Epithelial cell of proximal tubule (primary cell): ENCODE measurements at places on chromosomes 3 and 15. TPM values are rescaled to one million over a fixed set of nuclear protein-coding genes. Genes with fewer than 3 reads are reported as not detected.
A peak's percentile ranks its signal among the peaks of the same experiment; 100 is the strongest.

GRCh38 chr3:21839592-21839991 lies 88.6 kb upstream of the ZNF385D start:
- DNase-seq, result peak; percentile 71

WNT5A gene
- 4.4 and 12.5 TPM in 2 replicates for total RNA-seq

AP4E1 gene
- total RNA-seq, result 4.6 and 7.4 TPM in 2 replicates

SLC6A20 gene
- 0.51 and 2.8 TPM in 2 replicates for total RNA-seq

GRCh38 chr15:93196135-93196670 lies 107.2 kb upstream of the RGMA start:
- no peak for DNase-seq

GRCh38 chr3:111472556-111472955 lies 69.4 kb upstream of the CD96 start:
- DNase-seq, result no peak

TMEM108 gene
- 1.4 and 1.7 TPM in 2 replicates for total RNA-seq

NOX5 gene
- under 0.01 and 0.06 TPM in 2 replicates for total RNA-seq

- DNase-seq, result no peak
Observed at GRCh38 chr3:158368271-158368670, 202.7 kb upstream of the MLF1 start.

KBTBD13 gene
- not detected in 2 replicates for total RNA-seq

GRCh38 chr3:5499404-5499803 lies 311.9 kb downstream of the EDEM1 start:
- no peak for DNase-seq

GOLGA8G gene
- total RNA-seq, result not detected in 2 replicates

CX3CR1 gene
- not detected in 2 replicates for total RNA-seq

CMTM8 gene
- 8.8 and 9.2 TPM in 2 replicates for total RNA-seq

DNA sequence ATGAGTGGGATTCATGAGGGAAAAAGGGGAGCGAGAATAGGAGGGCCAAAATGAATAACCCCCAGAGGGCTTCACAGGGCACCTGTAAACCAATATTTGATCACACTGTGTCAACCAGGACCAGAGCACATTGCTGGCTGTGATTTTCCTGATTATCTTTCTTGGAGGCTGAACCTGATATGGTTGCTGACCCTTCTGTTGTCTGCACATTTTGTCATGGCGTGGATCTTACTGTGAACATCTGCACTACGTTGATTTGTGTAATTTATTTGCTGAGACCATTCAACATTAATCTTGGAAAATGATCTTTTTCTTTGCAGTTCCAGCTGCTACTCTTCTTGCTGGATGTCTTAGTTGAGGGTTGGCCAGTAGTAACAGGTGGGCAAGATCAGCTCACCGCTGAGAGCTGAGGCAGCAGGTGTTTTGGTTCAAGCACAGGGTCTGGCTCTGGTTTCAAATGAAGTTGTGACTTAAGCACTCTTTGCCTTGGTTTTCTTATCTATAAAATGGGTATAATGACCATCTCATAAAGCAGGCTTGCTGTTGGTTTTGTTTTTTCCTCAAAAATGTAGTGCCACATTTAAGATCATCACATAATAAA lies 61.2 kb downstream of the ARHGEF26 start:
- no peak for DNase-seq

- DNase-seq, result no peak
Observed at GRCh38 chr3:55446850-55447249, 40.3 kb downstream of the WNT5A start.

TYRO3 gene
- 2.8 and 6.4 TPM in 2 replicates for total RNA-seq

DNA sequence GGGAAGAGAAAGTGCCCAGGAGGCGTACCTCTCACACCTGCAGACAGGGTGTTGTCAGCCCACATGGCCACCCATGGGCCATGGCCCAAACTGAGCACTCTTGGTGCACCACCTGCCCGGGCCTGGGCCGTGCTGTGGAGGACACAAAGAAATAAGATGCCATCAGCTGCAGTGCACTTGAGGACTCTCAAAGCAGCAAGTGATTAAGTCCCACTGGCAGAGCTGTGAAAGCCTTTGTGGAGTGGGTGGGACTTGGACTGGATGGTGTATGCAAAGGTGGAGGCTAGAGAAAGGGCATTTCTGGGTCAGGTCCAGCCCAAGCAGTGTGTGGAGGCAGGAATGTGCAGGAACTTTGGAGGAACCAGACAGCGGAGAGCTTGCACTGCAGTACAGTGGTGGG lies 122.3 kb downstream of the MEGF11 start:
- DNase-seq, result no peak

- peak; percentile 93 for DNase-seq
Observed at GRCh38 chr3:192892981-192893700, 24.5 kb downstream of the MB21D2 start.

HDAC11 gene
- 8.8 and 9.8 TPM in 2 replicates for total RNA-seq

GRCh38 chr3:136412307-136412706 lies 162.2 kb downstream of the PCCB start:
- DNase-seq, result no peak

MRPL3 gene
- 149 and 181 TPM in 2 replicates for total RNA-seq

- DNase-seq, result no peak
Observed at GRCh38 chr3:48299746-48300712, 33.4 kb downstream of the SPINK8 start.
